HAP-1 (cell line): ENCODE measurements at places on chromosomes 12 and 14.

- DNase-seq: no peak
These were observed 39.8 kb upstream of the LMNTD1 start for GRCh38 chr12:25592725-25593495.

DNA sequence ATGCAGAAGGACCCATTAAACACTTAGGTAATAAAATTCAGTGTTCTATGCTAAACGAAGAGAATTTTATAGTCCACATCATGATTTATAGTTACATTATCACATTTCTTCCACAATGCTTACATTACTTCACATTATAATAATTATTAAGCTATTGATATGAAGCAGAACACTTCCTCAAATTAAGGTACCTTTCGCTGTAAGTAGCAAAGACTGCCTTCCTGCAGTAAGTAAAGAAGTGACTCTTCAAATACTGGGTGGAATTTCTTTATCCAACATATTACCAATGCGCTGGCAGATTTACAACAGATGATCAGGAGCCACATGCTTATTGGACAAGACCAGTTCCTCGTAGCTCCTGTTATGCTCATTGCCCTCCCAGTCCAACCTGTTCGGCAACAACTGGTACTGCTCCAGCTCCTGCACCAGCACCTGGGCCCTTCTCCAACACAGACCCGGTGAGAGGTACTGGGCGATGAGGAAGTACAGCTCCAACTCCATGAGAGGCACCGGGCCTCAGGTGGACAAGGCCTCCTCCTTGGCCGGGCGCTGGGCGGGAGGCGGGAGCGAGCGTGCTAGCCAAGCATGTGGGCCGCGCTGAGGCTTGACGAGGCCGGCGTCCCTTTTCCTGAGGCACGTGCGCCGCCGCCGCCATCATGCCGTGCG, 210.7 kb upstream of the ATP2B1 start:
- DNase-seq: no peak

DNA sequence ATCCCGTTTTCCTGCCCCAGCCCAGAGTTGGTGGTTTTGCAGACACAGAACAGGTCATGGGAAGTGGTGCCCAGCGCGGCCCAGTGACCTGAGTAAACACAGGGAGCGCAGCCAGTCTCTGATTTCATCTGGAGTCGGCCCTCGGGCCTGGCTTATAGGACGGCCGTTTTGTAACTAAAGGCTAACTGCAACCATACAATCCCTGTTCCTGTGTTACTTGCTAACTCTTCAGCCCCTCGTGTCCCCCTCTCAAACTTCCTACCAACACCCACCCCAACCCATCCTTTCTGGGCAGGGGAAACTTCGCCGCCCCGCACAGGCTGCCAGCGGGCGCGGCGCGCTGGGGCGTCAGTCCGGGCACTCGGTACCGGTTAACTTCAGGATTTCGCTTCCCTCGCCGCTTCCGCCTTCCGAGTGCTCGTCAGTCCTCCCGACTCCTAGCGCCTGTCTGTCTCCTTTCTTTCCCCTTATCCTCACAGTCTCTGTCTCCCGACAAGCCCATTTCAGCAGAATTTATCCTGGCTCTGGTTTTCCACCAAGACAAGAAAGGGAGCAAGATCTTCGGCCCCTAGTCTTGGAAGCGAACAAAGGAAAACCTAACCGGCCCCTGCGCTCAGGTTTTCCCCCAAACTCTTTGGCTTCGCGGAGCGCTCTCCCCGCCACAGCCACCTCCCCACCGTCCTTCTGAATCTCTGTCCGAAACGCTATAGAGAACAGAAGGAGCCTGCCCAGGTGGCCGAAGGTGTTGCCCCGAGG, 2.0 kb downstream of the SIX1 start:
- DNase-seq: no peak

DNA sequence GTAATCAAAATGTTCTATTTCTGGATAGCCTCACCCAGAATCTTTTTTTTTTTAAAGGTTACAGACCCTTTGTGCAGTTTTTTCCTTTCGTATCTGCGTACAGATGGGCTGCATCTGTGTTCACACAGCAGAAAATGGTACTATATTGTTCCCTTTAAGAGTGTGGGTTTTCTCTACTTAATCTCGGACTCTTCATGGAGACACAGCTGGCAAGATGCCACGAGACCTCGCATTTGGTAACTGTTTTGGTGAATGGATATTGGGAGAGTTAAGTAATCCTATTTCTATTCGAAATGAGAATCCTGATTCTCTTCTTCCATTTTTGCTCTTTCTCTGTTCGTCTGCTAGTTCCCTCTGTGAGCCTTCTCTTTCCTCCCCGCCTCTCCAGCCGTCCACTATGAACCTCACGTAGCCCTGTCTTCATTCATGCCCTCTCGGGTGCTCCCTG, 85.7 kb downstream of the SAMD4A start:
- no peak for DNase-seq

DNA sequence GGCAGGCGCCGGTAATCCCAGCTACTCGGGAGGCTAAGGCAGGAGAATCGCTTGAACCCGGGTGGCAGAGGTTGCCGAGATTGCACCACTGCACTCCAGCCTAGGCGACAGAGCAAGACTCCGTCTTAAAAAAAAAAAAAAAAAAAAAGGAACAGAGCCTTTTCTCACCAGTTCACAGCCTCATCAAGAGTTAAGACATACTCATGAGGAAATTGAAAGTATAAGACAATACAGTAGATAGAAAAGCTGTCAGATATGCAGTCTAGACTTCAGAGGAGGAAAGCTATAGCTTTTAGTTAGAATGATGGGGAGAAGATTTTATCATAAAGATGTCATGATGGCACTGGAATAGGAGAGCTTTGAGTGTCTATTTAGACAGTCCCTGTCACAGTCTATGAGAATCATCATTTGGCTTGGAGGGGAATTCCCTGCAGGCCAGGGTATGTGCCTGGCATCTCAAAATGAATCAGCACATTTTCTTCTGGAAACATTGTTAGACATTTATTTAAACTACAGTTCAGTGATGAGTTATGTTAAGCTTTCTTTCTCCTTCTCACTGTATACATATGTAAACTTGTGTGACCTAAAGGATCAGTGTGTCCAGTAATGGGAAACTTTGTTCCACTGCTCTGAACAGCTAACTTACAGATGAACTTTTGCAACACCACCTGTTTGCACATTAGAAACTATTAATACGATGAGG, 2.9 kb upstream of the RAB35 start:
- no peak for DNase-seq

DNA sequence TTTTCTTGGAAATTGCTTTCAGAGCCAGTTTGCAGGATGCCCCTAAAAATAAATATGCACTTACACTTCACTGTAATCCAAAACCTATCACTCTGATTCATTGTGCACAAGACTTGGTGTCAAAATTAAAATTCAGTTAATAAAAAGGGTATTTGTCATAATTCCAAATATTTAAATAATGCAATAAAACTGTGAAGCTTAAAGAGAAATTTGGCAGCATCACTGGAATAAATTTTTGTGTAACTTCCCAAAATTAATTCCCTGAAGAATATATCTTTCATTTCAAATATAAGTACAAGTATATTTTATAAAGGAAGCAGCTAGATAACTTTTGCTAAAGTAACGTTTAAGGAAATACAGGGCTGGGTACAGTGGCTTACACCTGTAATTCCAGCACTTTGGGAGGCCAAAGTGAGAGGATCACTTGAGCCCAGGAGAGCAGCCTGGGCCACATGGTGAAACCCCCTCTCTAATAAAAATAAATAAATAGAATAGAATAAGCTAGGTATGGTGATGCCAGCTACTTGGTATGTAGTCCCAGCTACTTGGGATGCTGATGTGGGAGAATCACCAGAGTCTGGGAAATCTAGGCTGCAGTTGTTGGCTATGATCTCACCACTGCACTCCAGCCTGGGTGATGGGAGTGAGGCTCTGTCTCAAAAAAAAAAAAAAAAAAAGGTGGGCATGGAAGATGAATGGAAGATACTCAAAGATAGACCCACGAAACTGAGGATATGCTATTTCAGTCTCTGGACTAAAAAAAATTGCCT, 233.8 kb downstream of the FBXL14 start:
- no peak for DNase-seq

- DNase-seq: no peak
These were observed 124.8 kb downstream of the GLT1D1 start for GRCh38 chr12:128978067-128978466.

DNA sequence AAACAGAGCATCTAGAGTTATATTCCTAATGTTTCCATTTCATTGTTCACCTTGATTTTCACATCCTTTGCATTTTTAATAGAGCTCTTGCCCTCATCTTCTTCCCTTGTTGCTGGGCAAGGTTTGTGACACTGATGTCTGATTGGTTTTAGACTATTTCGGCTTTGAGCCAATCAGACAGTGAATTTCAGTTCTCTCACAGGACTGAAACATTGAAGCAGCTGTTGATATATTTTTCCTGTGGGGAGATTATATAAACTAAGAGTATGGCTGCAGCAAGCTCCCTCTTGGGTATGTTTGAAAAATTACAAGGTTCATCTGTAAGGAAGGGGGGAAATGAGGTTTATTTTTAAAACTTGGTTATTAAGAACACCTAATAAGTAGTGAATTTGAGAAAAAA, 51.2 kb downstream of the ATF7IP start:
- peak; percentile 47 for DNase-seq

DNA sequence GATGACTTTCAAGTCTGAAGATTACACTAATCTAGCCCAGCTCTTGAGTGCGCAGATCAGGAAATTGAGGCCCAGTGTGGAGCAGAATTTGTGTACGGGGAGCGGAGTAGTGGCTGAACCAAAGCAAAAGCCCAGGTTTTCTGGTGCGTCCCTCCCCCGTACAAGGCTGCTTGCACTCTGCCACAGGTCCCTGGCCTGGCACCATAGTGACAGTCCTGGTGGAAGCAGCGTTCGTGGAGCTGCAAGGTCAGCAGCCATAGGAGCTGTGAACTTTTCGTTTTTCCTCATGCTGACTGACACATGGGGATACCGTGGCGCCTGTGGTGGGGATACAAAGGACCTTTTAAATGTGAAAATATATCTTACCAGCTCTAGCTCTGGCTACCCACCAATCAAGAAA, 1.7 kb downstream of the EVL start:
- no peak for DNase-seq

DNA sequence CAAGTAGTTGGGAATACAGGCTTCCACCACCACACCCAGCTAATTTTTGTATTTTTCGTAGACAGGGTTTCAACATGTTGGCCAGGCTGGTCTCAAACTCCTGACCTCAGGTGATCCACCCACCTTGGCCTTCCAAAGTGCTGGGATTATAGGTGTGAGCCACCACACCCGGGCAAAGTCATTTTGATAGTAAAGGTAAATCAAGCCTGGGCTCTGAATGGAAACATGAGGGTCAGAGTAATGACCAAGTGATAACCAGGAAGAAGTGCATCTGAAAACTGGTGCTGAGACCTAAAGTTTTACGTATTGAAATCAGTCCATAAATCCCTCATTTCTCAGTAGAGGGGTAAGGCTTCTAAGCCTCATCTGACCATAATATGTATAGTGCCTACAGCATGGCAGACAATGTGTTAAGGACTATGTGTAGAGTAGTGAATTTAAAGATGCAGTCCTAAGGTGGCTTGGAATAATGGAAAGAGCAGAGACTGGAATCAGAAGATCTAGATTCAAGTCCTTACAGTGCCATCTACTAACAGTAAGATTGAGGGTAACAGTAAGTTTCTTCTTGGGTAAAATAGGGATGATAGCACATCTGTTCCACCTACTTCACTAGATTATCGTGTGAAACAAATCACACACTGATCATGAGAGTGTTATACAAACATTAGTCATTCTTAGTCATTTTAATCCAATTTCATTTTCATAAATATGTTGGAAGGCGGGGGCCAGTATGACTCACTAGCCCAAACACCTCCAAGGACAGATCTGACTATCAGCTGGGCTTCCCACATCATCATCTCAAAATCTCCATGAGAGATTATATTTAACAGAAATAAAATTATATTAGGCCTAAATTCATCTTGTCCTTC, 11.2 kb downstream of the MAP4K5 start:
- no peak for DNase-seq

- no peak for DNase-seq
These were observed 1.7 kb downstream of the FGFR1OP2 start for GRCh38 chr12:26939953-26940352.

DNA sequence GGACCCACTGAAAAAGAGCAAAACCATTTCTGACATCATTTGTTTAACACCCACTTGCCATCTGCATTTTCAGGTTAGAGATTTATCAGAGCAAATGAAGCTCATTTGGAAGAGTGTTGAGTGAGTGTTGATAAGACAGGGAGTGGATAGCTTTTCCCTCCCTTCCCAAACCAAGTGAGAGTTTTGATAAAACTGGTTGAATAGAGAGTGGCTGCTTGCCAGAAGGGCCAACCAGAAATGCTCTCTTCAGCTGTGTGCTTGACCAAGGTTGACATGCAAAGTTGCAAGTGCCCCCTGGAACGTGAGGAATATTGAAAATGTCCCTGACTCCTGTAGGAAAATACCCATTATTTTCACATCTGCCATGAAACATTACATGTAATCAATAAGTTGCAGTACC, 1487.0 kb upstream of the FLRT2 start:
- no peak for DNase-seq

GRCh38 chr14:102525219-102525928, 15.8 kb upstream of the ANKRD9 start:
- peak; percentile 72 for DNase-seq

DNA sequence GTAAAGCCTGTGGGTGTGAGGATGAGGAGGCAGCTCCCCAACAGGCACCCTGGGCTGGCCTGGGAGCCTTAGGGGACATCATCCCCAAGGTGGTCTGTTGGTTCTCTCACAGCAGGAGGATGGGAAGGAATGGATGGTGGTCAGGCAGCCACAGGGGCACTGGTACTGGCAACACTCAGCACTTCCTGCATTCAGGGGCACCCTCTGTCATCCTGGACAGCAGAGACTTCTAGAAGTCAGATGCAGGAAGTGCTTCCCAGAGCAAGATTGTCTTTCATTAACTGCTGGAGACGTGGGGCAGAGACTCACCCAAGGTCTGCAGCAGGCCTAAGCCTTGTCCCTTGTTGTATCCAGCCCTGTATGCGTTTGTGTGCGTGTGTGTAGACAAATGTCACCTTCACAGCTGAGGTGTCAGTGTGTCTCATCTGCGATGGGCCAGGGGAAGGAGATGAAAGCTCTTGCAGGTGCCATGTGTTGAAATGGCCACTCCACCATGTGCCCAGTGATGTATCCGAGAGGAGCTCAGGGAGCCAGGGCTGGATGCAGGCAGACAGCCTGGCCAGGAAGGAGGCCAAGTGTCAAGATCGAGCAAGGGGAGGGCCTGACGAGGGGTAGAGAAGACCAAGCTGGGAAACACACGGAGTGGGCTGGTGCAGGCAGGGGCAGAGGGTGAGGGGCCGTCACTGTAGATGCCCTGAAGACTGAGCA, 85.1 kb downstream of the PITPNM2 start:
- no peak for DNase-seq

DNA sequence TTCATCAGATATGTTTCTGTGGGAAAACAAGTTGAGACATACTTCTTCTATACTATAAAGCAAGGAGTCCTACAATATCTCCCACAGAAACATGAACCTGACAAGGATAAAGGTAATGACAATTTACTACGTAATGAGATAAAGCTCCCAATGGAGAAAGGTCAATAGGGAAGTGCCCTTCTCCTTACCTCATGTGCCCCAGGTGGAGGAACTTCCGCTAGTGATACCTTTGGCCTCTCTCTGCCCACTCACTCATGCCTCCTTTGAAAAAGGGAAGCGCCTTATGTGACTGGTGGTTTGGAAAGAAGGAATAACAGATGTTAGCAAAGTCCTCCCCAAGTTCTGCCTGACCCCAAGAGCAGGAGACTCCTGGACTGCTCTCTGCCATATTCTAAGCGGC, 305.3 kb downstream of the ITPR2 start:
- no peak for DNase-seq

GRCh38 chr12:105970885-105971284, 167.9 kb downstream of the NUAK1 start:
- DNase-seq: no peak

- no peak for DNase-seq
These were observed 2.0 kb downstream of the SERPINA4 start for GRCh38 chr14:94562941-94563883.
